ENCODE measurements at places on chromosomes 3 and 15.

DNA sequence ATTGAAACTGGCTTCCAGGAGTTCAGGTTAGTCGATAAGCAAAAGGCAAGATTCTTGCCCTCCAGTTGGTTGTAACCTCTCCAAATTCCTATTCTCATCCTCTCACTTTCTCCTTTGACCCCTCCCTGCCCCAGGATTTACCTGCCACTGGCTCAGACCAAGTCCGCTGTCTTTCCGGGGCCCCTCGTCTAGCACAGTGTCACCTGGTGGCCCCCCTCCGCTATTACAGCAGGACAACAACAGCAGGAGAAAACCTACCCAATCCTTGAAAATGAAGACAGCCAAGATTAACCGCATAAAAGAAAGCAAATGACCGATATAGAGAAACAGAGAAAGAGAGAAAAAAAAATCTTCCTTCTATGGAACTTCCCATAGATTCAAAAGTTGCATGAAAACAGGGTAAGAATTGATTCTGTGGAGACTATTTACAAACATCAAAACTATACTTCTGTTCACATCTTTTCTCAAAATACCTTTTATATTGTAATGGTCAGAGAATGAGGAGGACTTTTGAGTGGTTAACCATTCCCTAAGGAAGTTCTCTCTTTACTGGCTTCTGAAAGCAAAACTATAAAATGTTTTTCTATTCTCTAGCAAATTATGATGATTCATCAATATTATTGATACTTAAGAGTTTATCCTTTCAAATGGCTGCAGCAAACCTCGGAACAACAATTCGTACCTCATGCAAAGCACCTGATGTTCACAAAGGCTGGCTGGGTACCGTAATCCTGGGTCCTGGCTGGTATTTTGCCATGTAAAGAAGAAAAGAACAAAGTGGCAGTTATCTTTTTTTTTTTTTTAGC, 10.0 kb upstream of the ST8SIA2 start:
- DNase-seq, result no peak

DNA sequence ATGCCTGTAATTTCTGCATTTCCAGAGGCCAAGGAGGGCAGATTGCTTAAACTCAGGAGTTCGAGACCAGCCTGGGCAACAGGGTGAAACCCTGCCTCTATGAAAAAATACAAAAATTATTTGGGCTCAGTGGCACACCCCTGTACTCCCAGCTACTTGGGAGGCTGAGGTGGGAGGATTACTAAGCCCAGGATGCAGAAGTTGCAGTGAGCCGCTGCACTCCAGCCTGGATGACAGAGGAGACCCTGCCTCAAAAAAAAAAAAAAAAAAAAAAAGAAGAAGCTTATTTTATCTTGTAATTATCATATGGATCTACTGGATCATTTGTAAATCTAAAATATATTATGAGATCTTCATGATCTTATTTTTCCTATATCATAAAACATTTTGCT, 84.1 kb downstream of the PPCDC start:
- DNase-seq, result no peak

DNA sequence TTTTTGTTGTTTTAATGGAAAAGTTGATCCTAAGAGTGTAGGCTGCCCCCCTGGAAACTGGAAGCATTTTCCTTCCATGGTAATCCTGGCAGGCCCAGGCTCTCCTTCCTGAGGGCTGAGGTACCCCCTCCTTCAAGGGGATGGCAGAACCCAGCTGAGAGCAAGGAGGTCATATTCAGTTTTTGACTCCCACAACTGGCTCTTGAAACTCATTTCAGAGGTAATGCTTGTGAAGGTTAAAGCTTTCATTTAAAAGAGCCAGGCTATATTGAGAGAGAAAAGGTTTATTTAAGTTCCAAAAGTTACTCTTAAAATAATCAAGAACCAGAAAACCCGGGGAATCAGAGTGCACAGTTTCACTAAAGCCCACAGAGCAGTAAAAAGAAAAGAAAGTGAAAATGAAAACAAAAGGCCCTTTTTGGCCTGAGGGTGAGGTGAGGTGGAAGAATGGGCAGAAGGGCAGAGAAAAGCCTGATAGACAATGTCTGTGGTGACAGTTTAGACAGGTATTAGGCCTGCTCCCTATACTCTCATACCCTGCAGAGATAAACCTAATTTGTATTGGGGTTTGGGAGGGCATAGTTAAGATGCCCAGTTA, 47.0 kb upstream of the RBP1 start:
- no peak for DNase-seq

DNA sequence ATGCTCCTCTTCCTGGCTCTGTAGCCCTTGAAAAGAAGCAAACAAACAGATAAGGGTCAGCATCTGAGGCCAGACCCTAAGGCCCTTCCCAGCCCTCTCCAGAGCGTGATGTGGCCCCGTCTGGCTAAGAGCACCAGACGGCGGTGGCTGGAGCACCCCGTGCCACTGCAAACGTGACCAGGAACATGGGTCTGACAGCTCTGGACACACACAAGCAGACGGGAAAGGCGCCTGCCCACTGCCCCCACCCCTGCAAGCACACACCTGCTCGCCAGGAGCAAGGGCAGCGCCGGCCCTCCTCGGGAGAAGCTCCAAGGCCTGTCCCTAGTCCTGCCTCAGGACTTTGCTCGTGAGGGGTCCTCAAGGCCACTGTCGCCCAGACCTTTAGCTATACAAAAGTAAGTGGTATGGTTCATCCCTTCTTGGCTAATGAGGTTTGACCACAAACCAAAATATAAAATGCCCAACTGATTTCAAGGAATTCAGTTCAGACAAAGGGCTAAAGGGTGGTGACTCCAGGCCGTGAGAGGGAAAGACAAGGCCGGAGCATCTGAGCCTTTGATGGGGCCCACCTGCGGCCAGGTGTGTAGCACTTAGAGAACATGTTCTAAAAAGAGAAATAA, 90.4 kb downstream of the XXYLT1 start:
- no peak for DNase-seq

DNA sequence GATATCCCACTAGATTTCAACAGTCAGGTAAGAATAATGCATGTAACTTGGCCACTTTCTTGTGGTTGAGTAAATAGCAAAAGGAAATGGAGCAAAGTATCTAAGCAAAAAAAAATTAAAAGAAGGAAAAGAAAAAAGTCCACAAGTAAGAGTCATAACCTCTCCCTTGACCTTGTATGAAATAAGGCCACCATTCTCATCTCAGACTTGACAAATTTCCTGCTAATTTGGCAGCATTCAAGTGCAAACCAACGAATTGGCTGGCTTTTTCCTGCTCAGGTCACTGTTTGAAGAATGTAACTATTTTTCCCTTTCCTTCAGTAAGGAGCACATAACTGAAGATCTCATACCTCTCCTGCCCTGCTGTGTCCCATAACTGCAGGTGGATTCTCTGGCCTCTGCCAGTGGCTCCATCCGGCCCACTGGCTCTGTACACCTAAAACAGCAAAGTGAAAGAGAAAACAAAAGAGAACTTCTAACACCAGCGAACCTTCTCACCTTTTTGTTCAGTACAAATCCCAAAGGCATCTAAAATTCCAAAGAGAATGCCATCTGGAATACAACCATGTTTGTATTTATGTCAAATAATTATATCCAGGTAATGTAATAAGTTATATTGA, 33.4 kb upstream of the RSL24D1 start:
- no peak for DNase-seq
